T-helper 17 cell (primary cell): ENCODE measurements at places on chromosomes 4 and X.

DNA sequence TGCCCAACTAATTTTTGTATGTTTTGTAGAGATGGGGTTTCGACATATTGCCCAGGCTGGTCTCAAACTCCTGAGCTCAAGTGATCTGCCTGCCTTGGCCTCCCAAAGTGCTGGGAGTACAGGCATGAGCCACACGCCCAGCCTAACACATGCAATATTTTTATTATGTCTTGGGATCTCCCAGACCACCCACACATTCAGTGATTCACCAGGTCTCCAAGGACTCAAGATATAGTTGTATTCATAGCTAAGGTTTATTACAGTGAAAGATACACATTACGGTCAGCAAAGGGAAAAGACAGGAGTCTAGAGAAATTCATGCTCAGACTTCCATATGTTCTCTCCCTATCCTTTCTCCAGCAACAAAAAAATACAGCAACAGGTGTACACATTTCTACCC is 25.5 kb upstream of the FAM120C start:
- H3K27me3 ChIP-seq: no peaks in the 10 kb centered on the region
- H3K36me3 ChIP-seq: no peaks in the 10 kb centered on the region
- no peak overlapping the region for H3K4me3 ChIP-seq
- no peak for DNase-seq
- H3K27ac ChIP-seq: no peak overlapping the region

DNA sequence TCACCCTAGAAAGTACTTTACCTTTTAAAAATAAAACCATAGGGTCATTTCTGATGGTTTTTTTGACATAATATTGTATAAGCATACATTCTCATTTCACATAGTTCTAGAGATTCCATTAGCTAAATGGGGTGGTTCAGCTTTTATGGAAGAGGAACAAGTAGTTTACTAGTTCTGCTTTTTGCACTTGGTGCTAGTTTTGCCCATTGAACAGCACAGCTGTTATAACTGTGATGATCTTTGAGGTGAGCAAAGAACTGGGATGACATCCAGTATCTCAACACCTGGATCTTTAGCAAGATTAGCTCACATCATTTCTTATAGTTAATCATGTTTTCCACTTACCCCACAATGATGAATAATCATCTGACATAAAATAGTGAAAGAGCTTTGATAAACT is 40.9 kb downstream of the MOB1B start:
- H3K4me1 ChIP-seq: peaks cover 9% of the 10 kb centered on the region
- H3K27ac ChIP-seq: no peak overlapping the region
- no peak overlapping the region for H3K4me3 ChIP-seq
- no peaks in the 10 kb centered on the region for H3K27me3 ChIP-seq

DNA sequence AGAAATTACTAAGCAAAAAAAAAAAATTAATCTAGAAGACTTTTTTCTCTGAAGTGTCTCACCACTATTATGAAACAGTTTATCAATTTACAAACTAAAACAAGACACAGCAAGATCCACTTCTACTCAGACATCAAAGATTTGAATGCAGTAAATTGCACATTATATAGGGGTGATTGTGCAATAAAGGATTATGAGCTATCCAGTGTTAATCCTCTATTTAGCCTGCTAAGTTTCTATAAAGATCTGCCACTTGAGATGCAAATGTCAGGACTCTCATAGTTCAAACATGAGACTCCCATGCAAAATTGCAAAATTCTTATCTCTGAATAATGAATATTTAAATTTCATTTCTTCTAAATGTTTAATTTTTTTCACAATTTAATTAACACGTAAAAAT is 2.2 kb downstream of the TECRL start:
- H3K27ac ChIP-seq: no peak overlapping the region
- H3K36me3 ChIP-seq: no peaks in the 10 kb centered on the region
- H3K4me3 ChIP-seq: no peak overlapping the region
- no peak for DNase-seq

DNA sequence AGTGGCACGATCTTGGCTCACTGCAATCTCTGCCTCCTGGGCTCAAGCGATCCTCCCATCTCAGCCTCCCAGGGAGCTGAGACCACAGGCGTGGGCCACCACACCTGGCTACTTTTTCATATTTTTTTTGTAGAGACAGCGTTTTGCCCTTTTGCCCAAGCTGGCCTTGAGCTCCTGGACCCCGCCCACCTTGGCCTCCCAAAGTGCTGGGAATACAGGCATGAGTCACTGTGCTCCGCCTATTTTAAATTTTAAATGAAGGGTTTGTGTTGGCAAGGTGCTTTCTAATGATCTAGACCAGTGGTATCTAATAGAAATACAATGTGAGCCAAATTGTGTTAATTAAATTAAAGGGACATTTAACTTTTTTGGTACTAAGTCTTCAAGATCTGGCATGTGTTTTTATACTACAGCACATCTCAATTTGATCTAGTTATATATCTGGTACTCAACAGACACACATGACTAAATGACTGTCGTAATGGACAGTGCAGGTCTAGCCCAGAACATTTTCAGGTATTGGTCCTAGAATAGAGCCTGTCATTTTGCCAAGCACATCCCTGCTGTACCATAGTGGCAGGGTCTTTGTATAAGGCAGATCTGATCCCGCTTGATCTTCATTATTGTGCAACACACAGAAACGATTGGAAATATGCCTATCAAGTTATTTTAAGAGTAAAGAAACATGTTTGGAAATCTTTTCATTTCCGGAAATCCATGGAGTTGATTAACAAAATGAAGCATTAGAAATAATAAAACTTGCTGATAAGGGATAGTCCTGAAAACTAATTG is 7.3 kb downstream of the PGK1 start:
- no peak overlapping the region for H3K4me3 ChIP-seq
- H3K27me3 ChIP-seq: no peaks in the 10 kb centered on the region
- H3K27ac ChIP-seq: peak overlapping the region; percentile 39
- H3K4me1 ChIP-seq: peaks cover 29% of the 10 kb centered on the region

DNA sequence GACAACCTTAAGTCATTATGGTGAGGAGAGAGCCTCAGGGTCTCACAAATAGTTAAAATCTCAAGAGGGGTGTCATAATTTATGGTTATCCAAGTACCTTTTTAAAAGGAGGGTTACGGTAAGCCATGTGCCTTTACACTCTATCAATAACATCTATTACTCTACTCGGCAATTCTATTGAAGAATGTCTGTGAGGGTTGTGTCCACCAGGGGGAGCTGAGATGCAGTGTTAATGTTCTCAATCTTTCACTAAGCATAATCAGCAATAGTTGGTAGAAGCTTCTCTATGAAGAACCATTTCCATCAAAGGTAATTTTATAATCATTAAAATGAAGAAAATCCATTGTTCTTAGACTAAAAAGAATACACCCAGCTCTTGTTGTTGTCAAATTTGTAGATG is 457.4 kb downstream of the CENPC start:
- no peaks in the 10 kb centered on the region for H3K36me3 ChIP-seq
- no peaks in the 10 kb centered on the region for H3K4me1 ChIP-seq
- no peak for DNase-seq
- no peak overlapping the region for H3K27ac ChIP-seq
